NCI-H526 treated with DMSO at 0.1 percent for 48 hours (cell line): ENCODE measurements at places on chromosomes 5 and 9.

GRCh38 chr5:38806775-38807258, 39.0 kb upstream of the OSMR start:
- DNase-seq = no peak

- no peak for DNase-seq
These were observed 91.8 kb upstream of the ADRA1B start for GRCh38 chr5:159824188-159825161.

GRCh38 chr5:53389093-53389492, 91.3 kb upstream of the FST start:
- DNase-seq = no peak

DNA sequence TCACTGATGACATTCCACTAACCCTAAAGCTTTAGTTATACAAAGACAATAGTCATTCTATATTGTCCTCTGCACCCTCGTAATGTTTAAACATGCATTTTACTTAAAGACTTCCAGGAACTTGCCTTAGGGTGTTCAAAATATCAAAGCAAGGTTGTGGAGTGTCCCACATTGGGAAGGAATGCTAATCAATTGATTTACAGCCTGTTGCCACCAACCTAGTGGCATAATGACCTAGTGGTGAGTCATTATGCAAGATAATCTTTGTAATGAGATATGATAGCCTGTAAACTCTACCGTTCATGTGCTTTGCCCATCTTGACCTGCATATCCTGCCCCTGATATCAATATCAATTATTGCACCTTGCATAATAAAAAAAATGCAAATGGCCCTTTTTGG, 542.9 kb downstream of the CDH9 start:
- no peak for DNase-seq

GRCh38 chr5:148798786-148799185, 27.6 kb upstream of the ADRB2 start:
- DNase-seq = no peak

DNA sequence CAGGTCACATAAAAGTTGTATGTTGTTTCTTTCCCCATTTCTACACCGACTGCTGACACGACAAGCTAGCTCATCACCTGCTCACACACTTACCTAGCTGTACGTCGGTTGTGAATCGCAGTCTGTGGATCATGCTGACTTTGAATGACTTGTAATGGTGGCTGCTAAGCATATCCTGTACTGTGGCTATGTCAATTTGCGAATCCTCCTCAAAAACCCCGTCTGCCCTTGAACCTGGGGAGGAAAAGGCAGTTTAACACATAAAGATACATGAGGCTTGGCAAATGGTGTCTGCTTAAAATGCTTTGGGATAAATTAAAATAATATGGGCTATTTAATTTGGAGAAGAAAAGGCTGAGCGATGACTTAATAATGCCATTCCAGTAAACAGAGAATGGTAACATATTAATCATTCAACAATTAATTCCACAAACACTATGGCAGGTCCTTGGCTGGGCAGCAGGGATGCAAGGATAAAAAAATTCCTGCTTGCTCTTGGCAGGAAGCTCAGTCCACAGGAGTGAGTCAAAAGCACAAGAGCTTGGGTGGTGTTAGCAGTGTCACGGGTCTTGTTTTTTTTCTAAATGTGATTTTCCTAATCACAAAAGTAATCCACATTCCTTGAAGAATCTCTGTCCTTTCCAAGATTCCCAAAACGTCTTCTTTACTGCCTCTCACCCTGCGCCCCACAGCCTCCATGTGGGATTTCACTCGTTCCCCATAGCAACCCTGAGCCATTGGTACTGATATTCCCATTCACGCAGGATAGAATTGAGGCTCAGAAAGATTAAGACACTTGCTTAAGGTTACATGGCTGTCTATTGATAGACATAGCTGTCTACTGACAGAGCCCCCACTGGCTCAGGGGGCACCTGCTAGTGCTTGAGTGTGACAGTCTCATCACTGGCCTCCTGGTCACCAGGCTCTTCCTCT, 222.4 kb downstream of the MAPKAP1 start:
- DNase-seq = no peak

GRCh38 chr5:127290946-127291693, 524 bp downstream of the MEGF10 start:
- DNase-seq = peak; percentile 19

- DNase-seq = no peak
These were observed 303.1 kb downstream of the MLLT3 start for GRCh38 chr9:20319241-20319640.

GRCh38 chr5:1804001-1804690, 2.9 kb downstream of the NDUFS6 start:
- no peak for DNase-seq

DNA sequence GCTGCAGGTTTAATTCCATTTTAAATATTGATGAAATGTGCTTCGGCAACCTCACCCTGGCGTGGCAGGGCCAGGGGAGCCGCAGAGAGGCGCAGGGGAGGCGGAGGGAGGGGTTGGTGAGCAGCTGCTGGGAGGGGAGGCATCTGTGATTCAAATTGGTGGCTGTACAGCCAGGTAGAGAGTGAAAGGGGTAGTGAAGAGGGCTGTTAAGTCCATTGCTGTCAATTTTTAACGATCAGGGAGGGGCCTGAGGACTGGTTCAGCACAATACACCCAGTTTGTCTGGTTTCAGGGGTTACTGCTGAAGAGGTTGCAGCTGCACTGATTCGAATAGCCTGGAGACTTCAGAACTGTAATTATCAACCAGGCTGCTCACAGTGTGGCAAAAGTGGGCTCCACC, 31.3 kb downstream of the LHX6 start:
- DNase-seq = peak; percentile 28

DNA sequence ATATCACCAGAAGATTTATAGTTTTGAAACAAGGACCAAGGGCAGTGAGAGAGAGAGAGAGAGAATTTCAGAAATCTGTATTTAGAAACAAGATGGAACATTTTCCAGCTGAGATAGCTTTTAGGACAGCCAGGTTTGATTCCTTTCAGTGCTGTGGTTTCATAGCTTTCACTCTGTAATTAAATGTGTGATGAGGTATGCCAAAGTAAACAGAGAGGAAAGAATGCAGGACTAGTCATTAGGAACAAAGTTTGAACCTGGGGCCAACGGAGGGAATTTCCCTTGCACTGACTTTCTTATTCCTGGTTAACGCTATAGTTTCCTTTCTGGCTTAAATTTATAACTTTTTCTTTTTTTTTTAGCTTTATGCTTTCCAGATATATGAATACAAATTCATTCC, 10.0 kb upstream of the CCL28 start:
- DNase-seq = no peak

DNA sequence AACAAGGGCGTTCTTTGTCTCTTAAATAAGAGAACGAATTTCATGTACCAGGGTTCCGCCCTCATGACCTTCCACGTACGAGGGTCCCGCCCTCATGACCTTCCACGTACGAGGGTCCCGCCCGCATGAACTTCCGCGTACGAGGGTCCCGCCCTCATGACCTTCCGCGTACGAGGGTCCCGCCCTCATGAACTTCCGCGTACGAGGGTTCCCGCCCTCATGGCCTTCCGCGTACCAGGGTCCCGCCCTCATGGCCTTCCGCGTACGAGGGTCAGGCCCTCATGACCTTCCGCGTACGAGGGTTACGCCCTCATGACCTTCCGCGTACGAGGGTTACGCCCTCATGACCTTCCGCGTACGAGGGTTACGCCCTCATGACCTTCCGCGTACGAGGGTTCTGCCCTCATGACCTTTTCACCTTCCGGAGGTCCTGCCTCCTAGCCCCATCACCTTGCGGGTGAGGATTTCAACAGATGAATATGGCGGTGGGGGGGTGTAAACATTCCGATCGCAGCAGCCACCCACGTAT, 273.9 kb upstream of the ADAMTS16 start:
- DNase-seq = no peak

DNA sequence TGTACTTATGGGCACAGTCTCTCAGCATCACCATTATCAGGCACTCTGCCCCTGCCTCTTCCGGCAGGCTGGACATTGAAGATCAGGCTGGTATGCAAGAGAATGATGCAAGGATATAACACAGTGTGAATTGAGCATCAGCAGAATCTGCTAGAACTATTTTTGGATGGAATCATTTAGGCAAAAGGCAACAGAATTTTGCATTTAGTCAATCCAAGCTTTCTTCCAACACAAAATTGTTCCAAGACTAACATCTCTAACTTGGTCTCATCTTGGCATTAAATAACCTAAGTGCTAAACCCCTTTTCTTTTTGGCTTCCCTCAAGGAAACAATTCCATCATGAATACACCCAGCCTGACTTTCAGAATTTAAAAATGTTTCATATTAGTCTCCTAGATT, 339.9 kb downstream of the PRELID2 start:
- DNase-seq = no peak

GRCh38 chr9:126240835-126241234, 85.8 kb upstream of the MVB12B start:
- no peak for DNase-seq

- no peak for DNase-seq
These were observed 1.3 kb downstream of the UBE2R2 start for GRCh38 chr9:33818167-33818846.

GRCh38 chr5:124789104-124789605, 42.7 kb upstream of the ZNF608 start:
- DNase-seq = no peak

DNA sequence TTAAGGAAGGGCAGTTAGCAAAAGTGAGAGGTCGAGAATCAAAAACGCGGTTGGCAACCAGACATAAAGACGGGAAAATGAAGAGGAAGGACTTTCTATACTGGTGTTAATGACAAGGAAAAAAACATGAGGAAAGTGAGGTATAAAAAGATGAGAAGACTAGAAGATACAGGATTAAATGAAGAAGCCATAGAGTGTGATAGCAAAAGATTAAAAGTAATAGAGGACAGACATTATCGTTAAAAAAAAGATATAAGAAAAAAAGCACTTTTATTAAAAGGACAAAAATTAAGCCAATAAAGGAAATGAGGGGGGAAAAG, 1.7 kb upstream of the SSBP2 start:
- DNase-seq = no peak

- DNase-seq = no peak
These were observed 233.8 kb downstream of the SEMA6A start for GRCh38 chr5:116340799-116341198.

DNA sequence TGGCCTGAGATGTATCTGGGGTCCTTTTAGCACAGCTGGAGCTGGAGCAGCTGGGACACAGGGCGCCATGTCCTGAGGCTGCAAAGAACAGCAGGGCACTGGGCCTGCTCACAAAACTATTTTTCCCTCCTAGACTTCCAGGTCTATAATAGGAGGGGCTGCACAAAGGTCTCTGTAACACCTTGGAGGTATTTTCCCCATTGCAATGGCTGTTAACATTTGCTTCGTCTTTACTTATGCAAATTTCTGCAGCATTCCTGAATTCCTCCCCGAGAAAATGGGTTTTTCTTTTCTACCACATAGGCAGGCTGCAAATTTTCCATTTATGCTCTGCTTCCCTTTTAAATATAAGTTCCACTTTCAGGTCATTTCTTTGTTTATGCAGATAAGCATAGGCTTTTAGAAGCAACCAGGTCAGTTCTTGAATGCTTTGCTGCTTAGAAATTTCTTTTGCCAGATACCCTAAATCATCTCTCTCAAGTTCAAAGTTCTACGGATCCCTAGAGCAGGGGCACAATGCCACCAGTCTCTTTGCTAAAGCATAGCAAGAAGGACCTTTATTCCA, 130.8 kb downstream of the PCSK1 start:
- no peak for DNase-seq

DNA sequence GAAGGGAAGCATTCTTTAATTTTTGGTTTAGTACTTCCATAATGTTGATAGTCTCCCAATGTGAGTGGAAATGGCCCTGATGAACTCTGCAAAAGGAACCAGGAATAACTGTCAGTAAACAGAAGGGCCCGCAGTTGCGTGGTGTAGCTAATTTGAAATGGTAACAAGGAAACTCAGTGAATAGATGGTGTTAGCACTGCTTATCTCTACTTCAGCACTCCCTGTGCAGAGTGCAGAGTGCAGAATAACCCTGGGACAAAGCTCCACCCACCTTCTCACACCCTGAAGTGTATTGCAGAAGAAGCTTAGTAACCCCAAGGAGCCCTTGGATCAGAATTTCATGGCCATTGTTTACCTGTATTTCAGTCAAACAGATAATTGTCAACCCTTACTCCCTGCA, 158.9 kb downstream of the PCSK5 start:
- peak; percentile 61 for DNase-seq

DNA sequence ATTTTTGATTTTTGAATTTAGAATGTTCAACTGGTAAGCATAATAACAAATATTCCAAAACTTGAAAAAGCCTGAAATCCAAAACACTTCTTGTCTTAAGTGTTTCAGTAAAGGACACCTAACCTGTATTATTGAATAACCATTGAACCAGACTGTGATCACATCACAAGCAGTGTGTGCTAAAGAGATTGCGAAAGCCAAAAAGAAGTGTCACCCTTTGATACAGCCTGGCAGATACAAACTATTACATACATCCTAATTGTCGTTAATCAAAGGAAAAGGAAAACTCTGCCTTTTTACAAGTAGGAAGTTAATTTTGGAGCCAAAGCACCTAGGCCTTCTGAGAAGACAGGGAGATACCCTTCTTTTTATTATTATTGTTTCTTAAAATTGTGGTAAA, 8.4 kb upstream of the FAM120AOS start:
- no peak for DNase-seq

DNA sequence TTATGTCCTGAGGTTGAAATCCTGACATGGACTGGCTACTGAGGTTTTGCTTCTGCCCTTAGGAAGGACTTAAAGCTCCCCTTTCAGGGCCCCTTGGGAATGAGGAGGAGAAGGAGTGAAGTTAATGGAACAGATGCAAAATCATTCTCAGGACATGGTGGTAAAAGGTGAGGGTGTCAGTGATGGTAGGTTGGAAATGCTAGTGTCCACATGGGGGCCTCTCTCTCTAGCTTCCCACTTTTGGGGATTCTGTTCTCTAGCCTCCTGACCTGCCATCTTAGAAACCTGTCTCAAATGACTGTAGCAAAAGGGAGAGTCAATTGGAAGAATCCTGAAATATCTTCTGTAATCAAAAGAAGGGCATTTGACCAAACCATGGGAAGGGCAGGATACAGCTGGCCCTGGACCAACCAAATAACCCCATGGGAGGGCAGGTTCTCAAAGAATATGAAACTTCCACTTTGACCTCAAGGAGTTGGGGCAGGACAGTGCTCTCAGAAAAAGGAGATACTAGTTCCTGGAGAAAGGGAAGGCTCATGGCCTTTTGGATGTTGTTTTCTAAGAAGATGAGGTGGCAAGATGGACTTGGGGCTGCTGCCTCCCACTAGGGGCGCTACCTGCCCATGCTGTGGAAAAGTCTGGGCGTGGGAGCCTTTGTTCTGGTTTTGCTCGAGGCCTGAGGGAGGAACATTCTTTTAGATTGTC, 21.2 kb upstream of the MLANA start:
- DNase-seq = no peak

- DNase-seq = no peak
These were observed 89.8 kb upstream of the TLE4 start for GRCh38 chr9:79481846-79482477.

DNA sequence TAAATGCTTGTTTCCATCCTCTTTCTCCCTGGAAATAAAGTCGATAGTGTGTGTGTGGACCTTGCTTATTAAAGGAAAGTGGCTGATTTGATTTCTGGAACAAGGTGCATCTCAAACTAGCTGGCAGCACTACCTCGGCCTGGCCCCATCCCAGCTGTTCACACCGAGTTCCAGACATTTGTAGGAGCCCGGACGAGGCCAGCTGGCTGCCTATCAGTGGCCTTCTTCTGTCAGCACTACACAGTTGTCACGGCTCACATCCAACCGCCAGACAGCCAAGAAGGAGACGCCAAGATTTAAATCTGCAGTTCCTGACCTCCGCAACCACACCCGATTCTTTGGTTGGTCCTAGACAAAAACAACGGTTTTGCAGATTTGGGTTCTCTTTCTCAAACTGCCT, 63.6 kb downstream of the PALM2AKAP2 start:
- no peak for DNase-seq
